Karpas-422 (cell line): ENCODE measurements at places on chromosomes 6 and 20. TPM values are rescaled to one million over a fixed set of nuclear protein-coding genes. Genes with fewer than 3 reads are reported as not detected.
A peak's percentile ranks its signal among the peaks of the same experiment; 100 is the strongest.

Gene CEBPB
- total RNA-seq = 24.4 and 49.1 TPM in 2 replicates

- H3K27ac ChIP-seq = peak overlapping the region; percentile 54
- no peaks in the 10 kb centered on the region for H3K27me3 ChIP-seq
- H3K36me3 ChIP-seq = no peaks in the 10 kb centered on the region
- no peak overlapping the region for H3K4me3 ChIP-seq
Measured at GRCh38 chr6:43375693-43376092, 6.2 kb upstream of the ZNF318 start.

DNA sequence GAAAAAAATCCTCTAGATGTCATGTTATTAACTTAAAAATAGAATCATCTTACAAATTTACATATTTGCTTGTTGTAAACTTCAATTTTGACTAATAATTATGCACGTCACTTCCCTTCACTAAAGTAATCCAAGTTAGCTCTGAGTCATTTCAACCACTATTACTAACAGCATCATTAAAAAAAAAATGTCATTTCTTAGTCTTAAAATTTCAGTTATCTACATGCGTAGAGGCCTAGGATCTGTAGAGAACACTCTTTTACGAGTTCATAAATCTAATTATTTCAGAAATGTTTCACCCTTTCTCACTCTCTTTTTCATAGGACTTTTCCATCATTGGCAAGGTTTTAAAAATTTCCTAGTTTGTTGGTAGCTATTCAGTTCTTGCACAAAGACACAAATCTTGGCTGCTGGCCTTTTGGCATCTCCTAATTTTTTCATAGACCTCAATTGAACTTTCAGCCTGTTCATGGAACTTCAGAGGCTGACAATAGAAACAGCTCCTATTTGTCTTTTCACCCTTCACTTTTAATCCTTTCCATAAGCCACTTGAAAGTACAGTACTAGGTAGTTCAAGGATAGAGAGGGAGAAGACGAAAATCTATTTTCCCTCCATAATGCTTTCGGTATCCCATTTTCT lies 61.5 kb downstream of the OGFRL1 start:
- H3K27me3 ChIP-seq = no peaks in the 10 kb centered on the region
- H3K36me3 ChIP-seq = no peaks in the 10 kb centered on the region
- no peak for DNase-seq
- no peak overlapping the region for H3K4me3 ChIP-seq
- no peak overlapping the region for H3K27ac ChIP-seq

DNA sequence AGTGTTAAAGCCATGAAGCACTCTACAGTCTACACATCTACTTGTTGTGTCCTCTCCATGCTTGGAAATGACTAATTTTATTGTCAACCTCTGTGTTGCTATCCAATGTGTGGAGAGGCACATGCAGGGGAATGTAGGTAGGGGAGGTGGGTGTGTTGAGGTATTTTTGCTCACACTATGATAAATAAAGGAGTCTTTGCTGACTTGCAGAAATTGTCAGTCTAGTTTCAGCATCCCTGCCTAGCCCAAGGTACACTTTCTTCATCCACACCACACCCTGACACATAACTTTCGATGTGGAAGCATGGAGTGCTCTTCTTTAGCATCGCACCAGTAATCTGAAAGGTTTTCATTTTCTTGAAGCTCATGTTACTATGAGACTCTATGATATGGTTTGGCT lies 264.0 kb downstream of the TRDN start:
- no peak overlapping the region for H3K27ac ChIP-seq
- no peaks in the 10 kb centered on the region for H3K27me3 ChIP-seq
- no peak overlapping the region for H3K4me3 ChIP-seq
- DNase-seq = no peak
- H3K4me1 ChIP-seq = no peaks in the 10 kb centered on the region
- no peaks in the 10 kb centered on the region for H3K36me3 ChIP-seq

DNA sequence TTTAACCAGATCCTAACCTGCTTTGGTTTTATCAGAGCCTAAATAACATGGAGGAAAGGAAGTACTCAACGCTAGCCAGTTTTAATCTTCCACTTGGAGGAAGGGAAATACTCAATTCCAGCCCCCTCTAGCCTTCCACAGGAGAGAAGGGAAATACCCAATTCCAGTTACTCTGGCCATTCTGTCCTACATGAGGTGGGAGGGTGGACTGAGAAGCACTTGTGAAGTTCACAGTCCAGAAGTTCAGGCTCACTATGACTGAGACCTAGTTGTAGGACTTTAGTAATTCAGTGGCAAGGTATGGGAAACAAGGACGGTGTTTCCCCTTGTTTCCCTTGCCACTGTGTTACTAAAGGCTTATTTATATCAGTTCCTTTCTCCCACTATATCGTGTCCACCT lies 672.0 kb downstream of the RFPL4B start:
- H3K27me3 ChIP-seq = no peaks in the 10 kb centered on the region; the same call in 1 of the 2 replicates
- H3K27ac ChIP-seq = no peak overlapping the region
- no peak overlapping the region for H3K4me3 ChIP-seq
